Central memory CD4-positive, alpha-beta T cell (primary cell): ENCODE measurements at places on chromosomes 16 and 17.

GRCh38 chr16:50377001-50377400 lies 8.2 kb upstream of the BRD7 start:
- DNase-seq = no peak

DNA sequence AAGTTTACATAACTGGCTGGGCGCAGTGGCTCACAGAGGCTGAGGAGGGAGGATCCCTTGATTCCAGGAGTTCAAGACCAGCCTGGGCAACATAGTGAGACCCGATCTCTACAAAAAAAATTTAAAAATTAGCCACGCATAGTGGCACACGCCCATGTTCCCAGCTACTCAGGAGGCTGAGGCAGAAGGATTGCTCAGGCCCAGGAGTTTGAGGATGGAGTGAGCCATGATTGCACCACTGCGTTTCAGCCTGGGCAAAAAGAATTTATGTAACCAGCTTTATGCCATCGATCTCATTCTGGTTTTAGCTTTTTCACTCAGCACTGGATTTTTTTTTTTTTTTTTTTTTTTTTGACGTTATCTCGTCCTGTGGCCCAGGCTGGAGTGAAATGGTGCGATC lies 9.1 kb upstream of the CD300E start:
- no peak for DNase-seq

GRCh38 chr16:85312642-85313525 lies 200.6 kb upstream of the CIBAR2 start:
- no peak for DNase-seq

GRCh38 chr16:88769617-88770460 lies 15.2 kb downstream of the PIEZO1 start:
- DNase-seq = no peak

DNA sequence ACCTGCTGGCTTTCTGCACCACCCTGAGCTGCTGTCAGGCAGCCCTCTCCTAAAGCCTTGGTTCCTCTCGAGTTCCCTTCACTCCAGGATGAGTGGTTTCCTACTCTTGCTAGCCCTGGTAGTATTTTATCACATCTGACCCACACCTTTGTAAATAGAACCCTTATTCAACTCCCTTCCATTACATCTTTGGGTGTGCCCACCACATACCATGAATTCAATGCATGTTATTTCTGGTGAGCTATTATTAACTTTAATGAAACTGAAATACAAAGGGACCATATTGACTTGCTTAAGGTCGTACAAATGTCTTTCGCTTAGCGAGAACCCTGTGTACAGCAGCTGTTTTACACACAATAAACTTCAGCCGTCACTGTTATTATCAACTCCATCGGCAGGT lies 521.3 kb downstream of the GRIN2A start:
- no peak for DNase-seq

GRCh38 chr16:67150047-67150832 lies 558 bp downstream of the B3GNT9 start:
- DNase-seq = peak; percentile 30

DNA sequence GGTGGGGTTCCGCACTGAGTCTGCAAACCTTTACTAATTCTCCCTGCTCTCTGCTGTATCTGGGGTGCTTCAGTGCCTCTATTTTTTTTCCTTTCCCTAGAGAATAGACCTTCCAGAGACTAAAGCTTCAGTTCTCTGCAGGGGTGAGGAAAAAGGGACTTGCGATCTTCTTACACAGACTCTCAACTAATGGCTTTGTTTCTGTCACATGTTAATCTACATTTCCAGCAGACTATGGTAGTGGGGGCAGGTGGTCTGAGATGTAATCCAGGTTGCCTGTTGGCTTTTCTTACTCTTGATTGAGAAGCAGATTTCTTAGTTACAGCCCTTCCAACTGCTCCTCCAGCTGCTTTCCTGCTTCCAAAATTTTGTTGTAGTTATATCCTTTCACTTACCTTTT lies 229.0 kb upstream of the NLRP1 start:
- no peak for DNase-seq

GRCh38 chr17:81666342-81667191 lies at the start of the genes CCDC137 and OXLD1:
CCDC137 (plus strand) TSS chr17:81666737; CDS start chr17:81666767, 30 bp downstream.
OXLD1 (minus strand) TSS chr17:81666605; CDS start chr17:81666577, 28 bp downstream.
- DNase-seq = peak; percentile 88

DNA sequence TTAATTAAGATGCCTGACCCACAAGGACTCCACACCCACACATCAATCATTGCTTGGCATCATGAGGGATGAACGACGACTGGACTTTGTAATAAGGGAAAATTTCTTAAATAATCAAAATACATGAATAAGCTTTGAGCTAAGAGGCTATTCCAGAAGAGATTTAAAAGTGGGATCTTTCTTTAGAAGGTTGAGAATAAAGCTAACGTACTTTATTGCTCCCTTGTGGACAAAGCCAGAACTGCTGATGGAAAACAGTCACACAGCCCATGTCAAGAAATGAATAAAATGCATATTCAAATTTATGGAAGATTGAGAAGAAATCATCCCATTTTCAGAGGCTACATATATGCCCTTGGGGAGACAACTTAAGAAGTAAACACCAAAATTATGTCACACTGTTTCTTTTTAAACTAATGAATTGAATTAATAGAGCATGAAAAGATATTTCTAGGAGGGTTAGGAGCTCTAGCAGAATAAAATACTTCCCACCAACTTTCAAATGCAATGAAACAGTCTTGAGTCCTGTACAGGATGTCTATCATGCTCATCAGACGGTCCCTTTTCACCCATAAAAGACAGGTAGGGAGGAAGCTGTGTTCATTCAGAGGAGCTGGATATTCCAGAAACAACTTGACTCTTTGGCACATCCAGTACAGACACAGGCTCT lies 60.2 kb upstream of the PHOSPHO1 start:
- no peak for DNase-seq

DNA sequence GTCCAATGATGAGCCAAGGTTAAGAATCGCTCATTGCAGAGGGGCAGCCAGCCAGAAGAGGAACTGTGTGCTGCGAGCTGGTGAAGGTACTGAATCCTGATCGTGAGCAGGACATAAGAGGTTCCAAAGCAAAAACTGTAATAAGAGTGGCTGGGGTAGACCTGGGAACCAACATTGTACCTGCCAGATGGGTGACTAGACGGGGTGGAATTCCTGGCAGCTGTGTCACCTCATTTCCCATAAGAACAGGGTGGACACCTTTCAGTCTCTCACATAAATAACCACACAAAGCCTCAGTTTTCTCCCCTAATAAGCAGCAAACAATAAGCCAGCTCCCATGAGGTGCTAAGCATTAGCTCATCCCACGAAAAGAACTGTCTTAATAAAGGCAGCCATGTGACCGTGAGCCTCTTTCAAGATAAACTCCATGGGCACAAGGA lies 290.3 kb downstream of the SOX9 start:
- DNase-seq = no peak
